ENCODE measurements at places on chromosomes 3 and 15. TPM values are rescaled to one million over a fixed set of nuclear protein-coding genes. Genes with fewer than 3 reads are reported as not detected.

Gene SUSD5
- 1.8 TPM for total RNA-seq

Gene OTOL1
- not detected for total RNA-seq

Gene CKMT1A
- total RNA-seq: not detected

Gene FMN1
- total RNA-seq: 13.7 TPM

DNA sequence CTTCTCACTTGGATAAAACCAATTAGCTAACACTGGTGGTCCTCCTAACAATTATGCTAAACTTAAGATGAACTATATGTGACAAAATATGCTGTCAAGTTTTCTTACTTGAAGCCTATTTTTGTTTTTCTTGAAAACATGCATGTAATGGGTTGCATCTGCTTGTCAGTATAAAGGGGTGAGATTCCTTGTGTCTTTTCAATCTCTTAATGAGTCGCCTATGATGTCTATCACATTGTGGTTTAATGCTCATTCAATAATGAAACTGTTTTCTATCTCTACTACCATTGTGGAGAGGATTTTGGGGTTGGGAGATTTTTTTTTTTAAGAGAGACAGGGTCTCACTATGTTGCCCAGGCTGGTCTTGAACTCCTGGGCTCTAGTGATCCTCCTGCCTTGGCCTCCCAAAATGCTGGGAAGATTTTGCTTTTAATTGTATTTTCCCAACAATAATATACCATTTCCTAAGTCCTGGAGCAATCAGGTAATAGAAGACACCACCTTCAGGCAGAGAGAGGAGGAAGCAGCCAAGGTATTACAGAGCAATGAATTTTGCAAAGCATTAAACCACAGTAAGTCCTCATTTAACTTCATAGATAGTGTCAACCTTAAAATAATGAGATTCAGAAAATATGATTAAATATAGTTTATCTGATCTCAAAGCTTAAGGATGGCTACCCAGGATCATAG, 17.4 kb upstream of the TRMT10C start:
- DNase-seq: no peak

GRCh38 chr15:26889298-26889898, 22.5 kb downstream of the GABRA5 start:
- peak; percentile 68 for DNase-seq

DNA sequence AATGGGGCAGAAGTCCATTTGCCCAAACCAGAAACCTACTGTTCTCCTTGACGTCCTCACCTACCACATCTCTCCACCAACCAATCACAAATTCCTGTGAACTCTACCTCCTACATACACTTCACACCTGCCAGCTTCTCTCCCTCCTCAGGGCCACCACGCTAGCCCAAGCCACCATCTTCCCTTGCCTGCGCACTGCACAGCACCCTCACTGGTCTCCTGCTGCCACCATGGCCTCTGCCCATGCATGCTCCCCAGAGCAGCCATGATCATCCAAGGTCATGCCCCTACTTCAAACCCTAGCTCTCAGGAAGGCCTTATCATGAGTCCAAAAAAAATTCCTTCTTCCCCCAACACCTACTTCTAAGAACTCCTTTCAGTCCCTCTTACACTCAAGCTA, 1.1 kb upstream of the EPHB3 start:
- DNase-seq: no peak
